ENCODE measurements at places on chromosomes 7 and 10.

- DNase-seq = no peak
Observed at GRCh38 chr7:137235434-137235833, 108.1 kb downstream of the PTN start.

GRCh38 chr10:78706256-78706655 is 362.5 kb upstream of the ZMIZ1 start:
- DNase-seq = no peak

- DNase-seq = peak; percentile 51
Observed at GRCh38 chr7:95886501-95887090, 114.2 kb downstream of the DYNC1I1 start.

DNA sequence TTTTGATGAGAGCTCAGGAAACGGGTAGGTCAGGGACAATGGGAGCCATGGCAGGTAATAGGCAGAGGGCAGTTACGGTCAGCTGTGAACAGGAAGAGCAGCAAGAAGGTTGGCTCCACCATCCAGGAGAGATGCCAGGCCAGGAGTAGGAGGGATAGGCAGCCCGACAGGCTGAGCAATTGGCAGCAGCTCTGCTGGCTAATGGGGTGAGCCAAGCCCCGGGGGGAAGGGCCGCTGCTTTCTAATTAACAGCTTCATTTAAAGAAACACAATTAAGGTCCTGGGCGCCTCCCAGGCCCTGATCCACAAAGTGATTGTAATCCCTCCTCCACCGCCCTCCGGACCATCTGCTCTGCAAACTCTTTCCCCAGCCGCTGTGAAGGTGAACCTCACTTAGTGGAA is 23.7 kb downstream of the SH2B2 start:
- DNase-seq = no peak

- DNase-seq = no peak
Observed at GRCh38 chr10:77296534-77297392, 340.8 kb downstream of the KCNMA1 start.

DNA sequence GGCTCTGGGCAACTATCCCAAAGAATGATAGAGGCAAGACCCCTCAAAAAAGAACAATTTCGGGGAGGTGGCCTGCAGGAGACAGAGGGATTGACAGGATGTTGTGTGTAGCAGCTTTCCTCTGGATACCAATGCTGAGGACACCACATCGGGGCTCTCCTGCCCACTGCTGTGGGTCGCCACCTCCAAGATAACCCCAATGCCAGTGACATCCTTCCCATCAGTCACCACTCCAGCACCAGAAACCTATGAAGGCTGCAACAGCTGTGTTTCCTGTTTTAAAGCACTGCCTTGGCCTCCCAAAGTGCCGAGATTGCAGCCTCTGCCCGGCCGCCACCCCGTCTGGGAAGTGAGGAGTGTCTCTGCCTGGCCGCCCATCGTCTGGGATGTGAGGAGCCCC is 17.6 kb downstream of the ARHGAP19 start:
- DNase-seq = no peak

DNA sequence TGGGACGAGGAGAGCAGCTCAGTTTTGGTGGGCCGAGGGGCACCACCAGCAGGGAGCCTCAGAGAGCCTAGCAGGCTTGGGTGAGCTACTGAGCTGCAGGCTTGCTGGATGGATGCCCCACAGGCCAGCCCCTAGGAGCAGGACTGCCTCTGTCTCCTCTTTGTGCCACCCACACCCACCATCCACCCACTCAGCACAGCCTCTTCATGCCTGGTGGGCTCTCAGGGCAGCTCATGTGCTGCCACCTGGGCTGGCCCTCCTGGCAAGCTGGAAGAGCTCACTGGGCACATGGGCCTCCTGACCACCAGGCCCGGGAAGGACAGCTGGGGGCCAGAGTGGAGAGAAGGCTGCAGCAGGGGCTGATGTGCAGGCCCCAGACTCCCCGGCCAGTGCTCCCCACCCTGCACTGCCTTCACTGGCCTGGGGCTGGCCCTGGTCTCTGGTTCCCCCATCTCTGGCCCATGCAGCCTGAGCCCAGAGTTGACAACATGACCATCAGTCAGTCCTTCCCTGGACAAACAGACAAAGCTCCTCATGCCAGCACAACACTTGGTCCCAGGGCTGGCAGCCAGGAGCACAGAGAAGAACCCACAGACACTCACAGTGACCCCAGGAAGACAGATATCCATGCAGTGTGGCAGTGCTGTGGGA is 8.2 kb downstream of the RASGEF1A start:
- DNase-seq = no peak

GRCh38 chr10:10917031-10917430 is 100.6 kb upstream of the CELF2 start:
- DNase-seq = no peak

GRCh38 chr7:154915600-154915999 is 87.3 kb downstream of the PAXIP1 start:
- no peak for DNase-seq

DNA sequence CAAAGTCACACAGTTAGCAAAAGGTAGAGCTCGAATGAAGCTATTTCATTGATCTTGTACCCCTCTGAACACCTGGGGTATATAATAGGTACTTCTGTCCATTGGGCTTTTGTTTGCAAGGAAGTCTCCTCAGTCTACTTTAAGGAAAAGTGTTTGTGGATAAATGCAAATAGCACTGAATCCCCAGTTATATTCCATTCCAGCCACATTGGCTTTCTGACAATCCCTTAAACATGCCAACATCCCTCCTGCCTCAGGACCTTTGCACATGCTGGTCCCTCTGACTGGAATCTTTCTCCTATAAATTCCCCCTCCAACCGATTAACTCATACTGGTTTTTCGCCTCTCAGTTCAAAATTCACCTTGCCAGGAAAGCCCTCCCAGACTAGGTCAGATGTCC is 17.1 kb downstream of the DUSP5 start:
- no peak for DNase-seq

GRCh38 chr7:91020636-91021385 is 243.4 kb upstream of the FZD1 start:
- DNase-seq = no peak

DNA sequence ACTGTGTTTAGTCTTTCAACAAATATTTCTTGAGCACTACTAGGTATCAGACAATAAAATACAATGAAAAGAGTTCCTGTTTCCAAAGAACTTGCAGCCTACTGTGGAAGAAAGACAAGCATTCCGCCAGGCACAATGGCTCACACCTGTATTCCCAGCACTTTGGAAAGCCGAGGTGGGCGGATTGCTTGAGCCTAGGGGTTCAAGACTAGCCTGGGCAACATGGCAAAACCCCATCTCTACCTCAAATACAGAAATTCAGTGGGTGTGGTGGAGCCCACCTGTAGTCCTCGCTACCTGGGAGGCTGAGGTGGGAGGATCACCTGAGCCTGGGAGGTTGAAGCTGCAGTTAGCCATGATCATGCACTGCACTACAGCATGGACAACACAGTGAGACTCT is 6.1 kb downstream of the SVOPL start:
- DNase-seq = no peak

DNA sequence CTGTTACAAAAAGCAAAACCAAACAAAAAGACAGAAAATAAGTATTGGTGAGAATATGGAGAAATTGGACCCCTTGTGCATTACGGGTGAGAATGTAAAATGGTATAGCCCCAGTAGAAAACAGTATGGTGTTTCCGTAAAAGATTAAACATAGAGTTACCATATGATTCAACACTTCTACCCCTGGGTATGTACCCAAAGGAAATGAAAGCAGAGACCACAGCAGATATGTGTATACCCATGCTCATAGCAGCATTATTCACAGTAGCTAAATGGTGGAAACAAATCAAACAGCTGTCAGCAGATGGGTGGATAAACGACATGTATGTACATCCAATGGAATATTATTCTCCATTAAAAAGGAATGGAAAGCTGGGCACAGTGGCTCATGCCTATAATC is 42.4 kb downstream of the STARD3NL start:
- no peak for DNase-seq

DNA sequence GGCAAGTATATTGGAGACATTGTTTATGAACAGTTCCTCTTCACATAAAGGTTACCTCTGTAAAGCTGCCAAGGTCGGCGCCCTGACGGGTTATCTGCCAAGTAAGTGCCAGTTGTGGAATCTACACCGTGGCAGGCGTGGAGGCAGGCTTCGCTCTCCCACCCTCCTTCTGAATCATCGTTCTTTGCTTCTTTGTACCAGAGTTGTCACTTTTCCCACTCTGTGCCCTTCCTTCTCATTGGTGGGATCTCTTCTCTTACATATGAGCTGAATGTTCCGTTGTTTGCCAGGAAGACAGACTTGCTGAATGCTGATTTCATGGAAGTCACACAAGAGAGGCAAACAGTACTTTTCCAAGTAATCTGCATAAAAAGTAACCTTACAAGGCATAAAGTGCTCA is 40.6 kb upstream of the PTPRZ1 start:
- no peak for DNase-seq

DNA sequence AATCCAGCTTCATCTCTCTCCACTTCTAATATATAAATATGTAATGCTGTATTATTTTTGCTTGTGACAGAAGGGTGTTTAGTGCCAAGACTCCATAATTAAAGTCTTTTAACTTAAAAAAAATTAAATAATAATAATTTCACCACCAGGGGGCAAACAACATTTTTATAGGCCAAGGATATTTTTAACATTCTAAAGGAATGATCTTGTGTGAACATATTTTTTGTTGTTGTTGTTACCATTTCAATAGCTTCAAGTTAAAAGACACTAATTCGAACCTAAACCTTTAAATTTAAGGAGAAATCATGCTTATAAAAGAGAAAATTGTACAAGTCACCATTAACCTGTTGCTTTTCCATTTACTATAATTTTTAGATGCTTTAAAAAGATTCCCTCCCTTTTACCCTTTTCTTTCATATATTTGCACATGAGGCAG is 7.5 kb upstream of the DNAJC1 start:
- no peak for DNase-seq

DNA sequence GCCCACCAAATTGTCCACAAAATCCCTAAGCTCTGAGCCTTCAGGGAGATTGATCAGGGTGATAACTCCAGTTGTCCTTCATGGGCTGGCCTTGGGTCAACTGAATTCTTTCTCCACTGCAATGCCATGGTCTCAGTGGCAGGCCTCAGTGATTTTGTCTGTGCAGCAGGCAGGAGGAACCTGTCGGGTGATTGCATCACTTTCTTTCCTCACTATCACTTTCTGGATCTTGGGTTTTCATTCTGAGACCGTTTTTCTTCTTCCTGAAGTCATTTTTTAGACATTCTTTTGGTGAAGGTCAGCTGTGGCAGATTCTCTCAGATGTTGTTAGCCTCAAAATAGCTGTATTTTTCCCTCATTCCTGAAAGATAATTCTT is 28.8 kb upstream of the LCOR start:
- DNase-seq = no peak

GRCh38 chr7:2106924-2107323 is 125.8 kb downstream of the MAD1L1 start:
- DNase-seq = no peak

GRCh38 chr7:18515067-18515466 is 19.5 kb downstream of the HDAC9 start:
- DNase-seq = no peak

- no peak for DNase-seq
Observed at GRCh38 chr10:68553138-68553537, 7.0 kb upstream of the TET1 start.

DNA sequence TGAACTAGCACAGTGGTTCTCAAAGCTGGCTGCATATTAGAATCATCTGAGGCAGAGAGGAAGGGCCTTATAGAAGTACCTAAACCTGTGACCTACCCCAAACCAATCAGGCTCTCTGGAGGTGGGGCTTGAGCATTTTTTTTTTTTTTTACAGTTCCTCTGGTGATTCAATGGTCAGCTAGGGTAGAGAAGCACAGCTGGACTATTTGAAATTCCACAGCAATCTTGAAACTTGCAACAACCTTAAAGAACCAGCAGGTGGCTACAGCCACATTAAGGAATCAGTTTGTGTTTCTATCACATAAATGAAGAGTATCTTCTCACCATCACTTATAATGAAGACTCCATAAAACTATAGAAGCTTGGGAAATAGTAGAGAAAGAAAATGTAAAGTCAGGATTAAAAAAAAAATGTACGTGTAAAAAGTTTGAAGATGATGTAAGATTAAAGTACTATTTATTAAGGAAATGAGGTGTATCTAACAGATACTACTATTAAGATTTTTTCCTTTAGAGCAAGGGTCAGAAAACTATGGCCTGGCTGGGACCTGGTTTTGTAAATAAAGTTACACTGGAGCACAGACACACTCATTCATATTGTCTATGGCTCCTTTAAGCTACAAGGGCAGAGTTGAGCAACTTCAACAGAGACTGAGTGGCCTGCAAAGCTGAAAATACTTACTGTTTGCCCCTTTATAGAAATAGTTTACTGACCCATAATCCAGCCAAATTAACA is 3.8 kb downstream of the RTKN2 start:
- DNase-seq = no peak

DNA sequence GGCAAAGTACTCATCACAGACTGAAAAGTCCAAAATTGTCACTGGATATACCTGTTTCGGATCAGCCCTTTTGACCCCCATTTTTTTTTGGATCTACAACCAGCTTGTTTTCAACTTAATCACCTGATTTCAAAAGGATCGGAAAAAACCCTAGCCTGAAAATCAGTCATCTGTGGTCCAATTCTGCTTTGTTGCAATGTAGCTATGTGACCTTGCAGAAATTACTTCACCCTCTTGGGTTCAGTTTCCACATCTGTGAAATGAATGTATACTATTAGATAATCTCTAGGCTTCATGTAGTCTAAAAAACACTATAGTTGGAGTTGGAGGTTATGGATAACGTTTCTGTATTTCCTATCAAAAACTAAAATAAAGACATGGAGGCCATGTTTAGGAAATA is 37.1 kb downstream of the STEAP4 start:
- DNase-seq = no peak

GRCh38 chr7:142855114-142855743 is 353 bp downstream of the EPHB6 start:
- no peak for DNase-seq

DNA sequence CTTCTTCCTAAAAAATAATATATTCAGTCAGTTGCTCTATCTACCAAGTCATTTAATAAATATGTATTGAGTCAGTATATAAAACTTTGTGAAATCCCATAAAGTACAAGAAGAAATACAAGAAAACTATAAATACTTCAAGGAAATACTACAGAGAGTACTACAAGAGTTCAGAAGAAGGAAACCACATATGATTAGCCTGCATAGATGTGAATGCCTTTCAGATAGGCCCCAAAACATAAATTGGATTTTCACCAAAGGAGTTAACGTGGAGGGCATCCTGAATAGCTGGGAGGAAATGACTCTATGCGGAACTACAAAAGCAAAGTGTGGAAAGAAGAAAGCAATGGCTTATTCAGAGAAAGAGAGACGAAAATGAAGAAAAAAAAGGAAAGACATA is 120.1 kb downstream of the LRRN3 start:
- no peak for DNase-seq
